ENCODE measurements at places on chromosomes 12 and 14.

DNA sequence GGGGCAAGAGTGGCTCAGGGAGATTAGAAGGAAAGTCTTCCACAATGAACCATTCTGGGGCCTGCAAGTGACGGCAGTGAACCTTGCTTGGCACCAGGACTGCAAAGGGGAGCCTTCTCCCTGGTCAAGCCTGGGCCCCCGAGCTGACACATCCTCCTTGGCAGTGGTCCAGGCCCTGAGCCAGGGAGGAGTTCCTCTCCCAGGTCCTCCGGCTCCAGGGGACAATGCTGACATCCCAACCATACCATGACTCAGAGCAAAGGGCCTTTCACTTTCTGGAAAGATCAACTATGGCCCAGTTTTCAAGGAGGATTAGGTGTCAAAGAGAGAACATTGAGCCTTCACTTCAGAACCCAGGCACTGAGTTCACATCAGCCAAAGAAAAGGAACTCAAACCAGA is 756.5 kb upstream of the TBX3 start:
- DNase-seq = peak; percentile 0

DNA sequence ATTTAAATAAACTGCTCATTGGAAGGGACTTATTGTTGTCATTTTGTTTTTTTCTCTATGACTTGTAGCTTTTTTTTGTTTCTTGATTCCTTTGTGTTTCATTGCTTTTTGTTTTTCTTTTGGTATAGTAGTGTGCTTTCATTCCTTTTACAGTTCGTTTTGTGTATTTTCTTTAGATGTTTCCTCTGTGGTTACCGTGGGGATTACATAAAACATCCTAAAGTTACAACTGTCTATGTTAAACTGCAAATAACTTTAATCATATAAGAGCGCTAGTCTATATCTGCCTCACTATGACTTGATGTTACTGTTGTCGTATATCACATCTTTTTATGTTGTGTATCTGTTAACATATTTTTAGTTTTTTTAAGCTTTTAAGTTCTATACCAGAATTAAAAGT is 86.9 kb downstream of the ATF7IP start:
- no peak for DNase-seq

DNA sequence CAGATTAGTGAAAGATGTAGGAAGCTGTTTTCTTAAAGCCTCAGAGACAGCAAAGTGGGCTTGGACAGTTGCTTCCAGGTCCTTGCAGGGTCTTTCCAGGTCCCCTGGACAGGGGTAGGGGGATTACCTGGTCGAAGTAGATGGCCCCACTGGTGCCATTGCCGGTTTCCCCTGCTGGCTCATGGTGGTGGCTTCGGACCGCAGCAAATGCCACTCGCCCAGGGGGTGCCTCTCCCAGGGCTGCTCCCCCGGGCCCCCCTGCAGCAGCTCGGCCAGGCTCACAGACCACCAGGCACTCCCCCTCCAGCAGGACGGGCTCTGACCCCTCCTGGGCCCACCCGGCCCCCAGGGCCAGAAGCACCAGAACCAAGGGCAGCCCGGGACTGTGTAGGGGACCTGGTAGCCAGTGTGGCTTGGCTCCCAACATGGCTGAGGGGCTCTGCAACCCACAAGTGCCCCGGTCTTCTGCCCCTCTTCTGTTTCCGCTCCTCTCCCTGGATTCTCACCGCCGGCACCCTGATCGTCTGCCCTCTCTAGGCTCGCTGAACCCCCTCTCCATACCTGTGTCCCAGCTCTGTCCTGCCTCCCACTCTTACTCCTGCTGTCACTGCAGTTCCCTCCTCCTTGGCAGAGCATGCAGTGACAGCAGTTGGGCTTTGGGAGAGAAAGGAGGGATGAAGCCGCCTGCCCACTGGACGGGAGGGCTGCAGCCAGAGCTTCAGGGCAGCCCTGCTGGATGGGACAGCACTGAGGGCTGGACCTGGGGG is 657 bp downstream of the CBLN3 start:
- DNase-seq = no peak

- peak; percentile 53 for DNase-seq
These were observed at the start of gene SLC7A7 for GRCh38 chr14:22814941-22815713. TSS of gene SLC7A7 (minus strand) at chr14:22815435. CDS start at chr14:22813398, 2,037 bp downstream.

- DNase-seq = peak; percentile 92
These were observed 731 bp downstream of the PYM1 start for GRCh38 chr12:55926738-55927587.

GRCh38 chr14:92247947-92248346 is 75.0 kb upstream of the SLC24A4 start:
- DNase-seq = no peak

GRCh38 chr12:93363841-93364297 is 13.9 kb upstream of the NUDT4 start:
- peak; percentile 34 for DNase-seq

- no peak for DNase-seq
These were observed 236.7 kb downstream of the MDGA2 start for GRCh38 chr14:47438650-47439140.

DNA sequence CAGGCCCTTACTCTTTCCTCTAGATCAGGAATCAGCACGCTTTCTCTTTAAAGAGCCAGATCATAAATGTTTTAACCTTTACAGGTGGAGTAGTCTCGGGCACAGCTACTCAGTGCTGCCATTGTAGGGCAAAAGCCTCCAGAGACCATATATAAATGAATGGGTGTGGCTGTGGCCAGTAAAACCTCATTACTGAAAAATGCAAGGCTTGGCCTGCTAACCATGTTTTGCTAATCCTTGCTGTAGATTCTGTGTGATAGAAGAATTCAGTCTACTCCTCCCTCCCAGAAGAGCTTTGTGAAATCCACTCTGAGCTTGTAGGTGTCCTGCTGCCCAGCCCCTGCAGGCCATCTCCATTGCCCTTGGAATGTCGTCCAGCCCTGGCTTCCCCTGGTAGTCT is 58.1 kb downstream of the HSP90AA1 start:
- DNase-seq = no peak

DNA sequence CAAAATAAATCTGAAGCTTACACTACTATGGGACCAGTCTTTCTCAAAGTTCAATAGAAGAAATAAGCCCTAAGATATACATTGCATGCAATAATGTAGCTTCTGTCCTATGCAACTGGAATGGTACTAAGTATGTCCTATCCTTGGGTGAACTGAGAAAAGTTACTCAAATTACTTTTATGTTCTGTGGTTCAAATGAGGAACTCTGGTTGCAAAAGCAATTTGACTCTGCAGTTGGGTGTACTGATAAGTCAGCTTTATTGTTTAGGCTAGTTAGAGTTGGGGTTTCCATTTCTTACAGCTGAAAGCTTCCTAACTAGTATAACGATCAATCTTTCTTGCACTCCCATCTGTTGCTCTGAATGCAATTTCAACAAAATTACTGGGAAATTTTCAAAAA is 29.2 kb downstream of the GPR135 start:
- peak; percentile 43 for DNase-seq

- DNase-seq = no peak
These were observed 12.8 kb downstream of the CFAP73 start for GRCh38 chr12:113162102-113163029.

- DNase-seq = no peak
These were observed 4.1 kb upstream of the IFNG start for GRCh38 chr12:68163560-68164081.

- DNase-seq = no peak
These were observed 68.6 kb downstream of the IQSEC3 start for GRCh38 chr12:135138-135537.

DNA sequence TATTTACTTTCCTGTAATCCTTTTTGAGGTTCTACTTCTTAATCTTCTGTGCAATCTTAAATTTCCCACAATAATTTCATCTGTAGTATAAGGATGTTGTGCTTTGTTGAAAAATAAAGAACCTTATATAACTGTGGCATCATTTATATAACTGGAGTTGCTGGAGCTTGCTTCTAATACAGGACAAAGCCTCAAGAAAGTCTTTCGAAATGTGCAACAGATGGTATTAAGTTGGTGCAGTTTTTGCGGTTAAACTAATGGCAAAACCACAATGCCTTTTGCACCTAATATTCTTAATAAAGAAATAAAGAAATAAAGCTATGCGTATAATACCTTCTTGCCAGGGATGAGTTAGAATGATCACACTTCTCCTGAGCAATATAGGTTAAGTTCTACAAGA is 180.0 kb downstream of the KITLG start:
- DNase-seq = no peak

- DNase-seq = no peak
These were observed 59.6 kb downstream of the LRFN5 start for GRCh38 chr14:41666301-41666700.

DNA sequence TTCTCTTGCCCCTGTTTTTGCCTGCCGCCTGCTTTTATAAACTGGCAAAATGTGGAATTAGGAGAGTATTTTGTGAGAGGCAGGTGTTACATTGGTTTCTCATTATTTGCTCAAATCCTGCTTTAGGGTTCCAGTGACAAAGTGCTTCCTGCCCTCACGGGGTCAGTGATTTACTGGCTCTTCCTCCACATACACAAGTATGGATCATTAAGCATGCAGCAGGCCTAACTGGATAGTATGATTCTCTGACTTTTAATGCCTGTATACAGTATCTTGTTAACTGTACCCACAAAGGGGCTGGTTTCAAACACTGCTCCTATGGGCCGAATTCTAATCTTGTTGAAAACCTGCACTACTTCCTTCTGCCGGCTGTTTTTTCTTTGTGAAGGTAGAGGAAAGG is 63.2 kb downstream of the PTCSC3 start:
- no peak for DNase-seq

DNA sequence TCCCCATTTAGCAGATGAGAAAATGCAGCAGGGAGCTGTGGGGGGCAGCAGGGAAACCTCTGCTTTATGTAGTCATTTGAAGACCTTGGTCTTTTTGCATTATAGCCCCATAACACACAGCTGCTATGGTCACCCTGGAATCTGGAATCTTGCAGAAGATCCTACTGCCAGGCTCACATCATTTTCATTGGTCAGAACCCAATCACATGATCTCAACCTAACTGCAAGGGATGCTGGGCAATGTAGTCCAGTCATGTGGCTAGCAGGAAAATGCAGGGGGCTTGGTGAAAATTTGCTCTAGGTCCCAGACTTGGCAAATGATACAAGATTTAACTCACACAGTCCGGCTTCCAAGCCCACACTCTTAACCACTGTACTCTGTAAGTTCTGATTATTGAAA is 1028.7 kb downstream of the AACS start:
- no peak for DNase-seq

DNA sequence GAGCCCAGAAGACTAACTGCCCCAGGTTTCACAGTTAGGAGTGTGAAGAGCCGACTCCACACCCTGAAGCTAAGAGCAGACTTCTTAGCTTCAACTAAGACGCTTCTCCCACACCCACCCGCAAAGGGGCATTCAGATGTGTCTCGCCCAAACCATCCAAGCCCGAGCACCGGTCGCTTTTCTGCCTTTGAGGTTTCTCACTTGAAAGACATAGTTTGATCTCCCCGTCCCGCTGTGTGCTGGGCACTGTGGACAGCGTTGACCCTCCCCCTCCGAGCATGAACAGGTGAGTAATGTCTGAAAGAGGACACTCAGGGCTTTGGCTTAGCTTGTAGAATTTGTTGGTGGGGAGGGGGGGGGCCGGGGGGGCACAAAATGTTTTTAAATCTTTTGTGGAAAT is 123.8 kb downstream of the TMEM132D start:
- DNase-seq = no peak

DNA sequence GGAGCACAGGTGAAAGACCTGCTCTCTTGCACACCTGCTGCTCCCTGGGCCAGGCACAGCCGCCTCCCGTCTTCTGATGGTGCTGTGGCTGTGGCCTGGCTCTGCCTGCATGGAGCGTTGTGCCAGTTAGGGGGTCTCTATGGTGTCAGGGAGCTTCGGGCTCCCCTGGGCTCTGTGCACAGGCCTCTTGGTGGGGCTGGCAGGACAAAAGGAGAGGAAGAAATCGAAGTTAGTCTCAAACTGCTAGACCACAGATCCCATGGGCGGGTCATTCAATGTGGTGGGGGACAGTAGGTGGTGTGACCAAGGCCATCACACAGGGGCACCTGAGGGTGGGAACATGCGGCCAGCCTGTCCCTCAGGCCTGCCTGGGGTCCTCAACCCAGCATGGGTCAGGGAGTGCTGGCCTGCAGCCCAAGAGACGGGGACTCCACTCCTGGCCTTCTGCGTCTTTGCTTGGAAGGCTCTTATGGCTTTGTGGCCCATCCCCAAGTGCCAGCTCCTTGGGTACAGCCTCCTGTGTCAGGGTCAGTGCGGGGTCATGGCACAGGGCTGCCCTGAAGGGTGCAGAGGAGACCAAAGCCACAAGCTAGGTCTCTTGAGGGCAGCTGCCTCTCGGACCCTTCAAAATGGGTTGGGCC is 84.1 kb downstream of the KIF26A start:
- no peak for DNase-seq

- no peak for DNase-seq
These were observed 32.7 kb upstream of the SYT10 start for GRCh38 chr12:33472299-33472698.

- DNase-seq = peak; percentile 70
These were observed 14.7 kb downstream of the BLTP3B start for GRCh38 chr12:100127766-100128511.

- no peak for DNase-seq
These were observed 74.6 kb downstream of the RERG start for GRCh38 chr12:15146585-15146984.

- no peak for DNase-seq
These were observed 44.1 kb downstream of the TSPAN11 start for GRCh38 chr12:30970559-30971197.

DNA sequence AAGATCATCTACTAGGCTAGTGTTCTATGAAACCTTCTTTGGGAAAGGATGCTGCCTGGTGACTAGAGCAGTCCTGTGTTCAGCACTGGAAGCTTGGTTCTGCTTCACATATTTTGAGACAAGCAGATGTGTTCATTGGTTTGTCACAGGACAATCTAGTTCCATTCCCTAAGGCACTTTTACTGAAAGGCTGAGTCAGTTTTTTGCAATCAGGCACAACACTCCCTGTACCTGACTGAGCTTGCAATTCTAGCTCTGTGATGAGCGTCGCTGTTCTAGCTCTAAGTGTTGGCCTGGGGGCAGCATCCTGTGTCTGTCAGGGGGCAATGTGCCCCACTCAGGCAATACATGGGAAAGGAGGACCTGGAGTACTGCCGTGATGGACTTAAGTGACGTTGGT is 144.4 kb downstream of the CAND1 start:
- DNase-seq = no peak

DNA sequence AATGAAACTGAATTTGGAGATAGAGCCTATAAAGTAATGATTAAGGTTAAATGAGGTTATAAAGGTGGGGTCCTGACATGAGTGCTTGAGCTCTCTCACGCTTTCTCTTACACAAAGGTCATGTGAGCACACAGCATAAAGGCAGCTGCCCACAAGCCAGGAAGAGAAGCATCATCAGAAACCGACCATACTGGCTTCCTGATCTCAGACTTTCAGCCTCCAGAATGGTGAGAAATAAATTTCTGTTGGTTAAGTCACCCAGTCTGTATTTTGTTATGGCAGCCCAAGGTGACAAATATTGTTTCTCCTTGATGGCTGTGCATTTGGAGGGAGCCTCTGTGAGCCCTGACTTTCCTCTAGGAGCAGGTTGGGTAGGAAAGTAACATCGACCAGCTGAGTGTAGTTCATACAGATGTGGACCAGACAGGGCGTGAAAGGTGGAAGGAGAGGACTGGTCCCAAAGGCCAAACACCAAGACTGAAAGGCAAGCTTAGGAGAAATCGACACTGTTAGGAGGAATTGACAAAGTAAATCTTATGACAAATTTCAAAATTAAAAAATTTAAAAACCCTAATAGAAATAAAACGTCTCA is 97.6 kb upstream of the SLC38A2 start:
- DNase-seq = peak; percentile 64

GRCh38 chr12:89706551-89706950 is 2.1 kb downstream of the ATP2B1 start:
- no peak for DNase-seq

- peak; percentile 9 for DNase-seq
These were observed 341 bp downstream of the ZNF10 start for GRCh38 chr12:133130808-133131128.

GRCh38 chr12:67650388-67651131 is 2.0 kb downstream of the DYRK2 start:
- no peak for DNase-seq

Data from suppressor macrophage treated with lipopolysaccharide for 4 hours (primary cell).